ENCODE measurements at places on chromosomes 5 and 9.

- peak; percentile 90 for DNase-seq
Measured at GRCh38 chr9:112037281-112038016, 137.6 kb downstream of the SUSD1 start.

- DNase-seq, result no peak
Measured at GRCh38 chr9:106701611-106702010, 161.4 kb upstream of the ZNF462 start.

DNA sequence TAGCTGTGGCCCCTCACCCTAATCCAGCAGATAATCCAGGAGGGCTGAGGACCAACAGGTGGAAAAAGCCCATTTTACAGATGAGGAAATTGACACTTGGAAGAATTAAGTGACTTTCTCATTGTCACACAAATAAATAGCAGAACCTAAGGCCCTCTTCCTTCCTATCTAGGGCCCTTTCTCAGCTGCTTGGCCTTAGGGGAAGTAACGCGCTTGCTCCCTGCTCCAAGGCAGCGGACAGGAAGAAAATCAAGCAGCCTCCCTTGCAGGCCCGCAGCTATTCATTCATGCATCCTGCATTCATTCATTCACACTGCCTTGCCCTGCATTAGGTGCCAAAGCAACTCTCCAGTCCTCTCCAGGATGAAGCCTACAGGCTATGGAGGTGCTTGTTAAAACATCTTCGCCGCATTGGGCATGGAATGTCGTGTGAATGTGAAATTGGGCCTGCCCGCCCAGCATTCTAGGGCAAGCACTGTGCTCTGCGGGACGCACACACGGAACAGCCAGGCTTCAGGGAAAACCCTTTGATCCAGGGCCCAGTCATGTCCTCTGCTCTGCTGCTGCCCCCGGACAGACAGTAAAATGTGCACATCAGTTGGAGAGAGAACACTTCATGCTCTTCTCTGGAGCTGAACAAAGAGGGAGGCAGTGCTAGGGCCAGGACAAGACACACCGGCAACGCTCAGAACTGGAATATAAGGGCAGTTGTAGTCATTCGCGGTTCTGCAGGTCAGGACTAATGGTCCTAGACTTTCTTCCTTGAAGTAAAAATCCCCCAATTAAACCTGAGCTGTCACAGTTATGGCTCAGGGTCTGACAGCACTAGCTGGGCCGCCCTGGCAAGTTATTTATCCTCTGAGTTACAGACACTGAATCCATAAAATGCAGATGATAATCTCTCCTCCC lies 166.0 kb downstream of the COL23A1 start:
- DNase-seq, result no peak

DNA sequence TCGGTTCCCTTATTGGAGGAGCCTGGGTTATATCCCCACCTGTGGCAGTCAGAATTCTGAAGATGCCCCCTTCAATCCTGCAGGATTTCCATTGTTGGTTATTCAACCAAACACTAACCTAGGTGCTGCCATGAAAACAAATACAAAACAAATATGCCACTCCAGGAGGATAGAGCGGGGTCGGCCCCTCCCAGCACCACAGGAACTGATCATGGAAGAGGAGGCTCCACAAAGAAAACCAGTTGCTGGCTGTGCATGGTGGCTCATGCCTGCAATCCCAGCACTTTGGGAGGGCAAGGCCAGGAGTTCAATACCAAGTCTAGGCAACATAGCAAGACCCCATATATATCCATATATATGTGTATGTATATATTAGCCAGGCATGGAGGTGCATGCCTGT lies 13.2 kb upstream of the ADGRD2 start:
- no peak for DNase-seq

DNA sequence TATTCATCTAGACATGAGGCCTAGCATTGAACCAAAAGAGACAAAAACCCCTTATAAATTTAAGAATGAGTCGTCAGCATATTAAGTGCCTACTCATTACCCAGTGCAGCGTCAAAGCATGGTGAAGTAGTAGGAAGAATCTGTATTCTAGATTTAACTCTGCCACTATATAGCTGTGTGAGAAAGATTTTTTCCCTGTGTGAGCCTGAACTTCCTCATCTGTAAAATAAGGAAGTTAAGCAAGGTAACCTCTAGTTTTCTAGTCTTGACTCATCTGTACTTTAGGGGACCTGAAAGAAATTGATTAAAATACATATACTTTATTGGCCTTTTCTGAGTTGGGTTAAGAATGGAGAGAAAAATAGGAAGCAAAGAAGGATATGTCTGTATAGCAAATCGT lies 82.1 kb upstream of the RUSC2 start:
- DNase-seq, result no peak

- no peak for DNase-seq
Measured at GRCh38 chr5:127870914-127871313, 167.7 kb downstream of the CCDC192 start.

- no peak for DNase-seq
Measured at GRCh38 chr5:7995688-7996294, 126.8 kb downstream of the MTRR start.

DNA sequence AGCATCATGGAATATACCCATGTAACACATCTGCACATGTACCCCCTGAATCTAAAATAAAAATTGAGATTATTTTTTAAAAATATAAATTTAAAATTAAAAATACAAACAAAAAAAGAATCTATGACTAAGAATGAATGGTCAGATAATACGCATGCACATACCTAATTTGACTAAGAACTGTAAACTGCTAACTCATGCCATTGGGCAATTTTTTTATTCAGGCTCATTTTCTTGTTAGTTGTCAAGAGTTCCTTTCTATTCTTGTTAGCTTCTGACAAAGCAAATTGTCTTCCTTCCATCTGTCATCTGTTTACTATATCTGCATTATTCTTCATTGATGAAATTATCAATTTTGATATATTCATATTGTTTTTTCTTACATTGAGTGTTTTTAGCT lies 69.5 kb upstream of the HAND1 start:
- DNase-seq, result no peak

- no peak for DNase-seq
Measured at GRCh38 chr9:75780185-75780584, 110.3 kb upstream of the PCSK5 start.
